Left ventricle myocardium inferior (tissue), 1 donor: ENCODE measurements at places on chromosomes 16 and 17. TPM values are rescaled to one million over a fixed set of nuclear protein-coding genes. Genes with fewer than 3 reads are reported as not detected.

- no peak for DNase-seq
These were observed 27.3 kb upstream of the STH start for GRCh38 chr17:45971698-45972141.

DNA sequence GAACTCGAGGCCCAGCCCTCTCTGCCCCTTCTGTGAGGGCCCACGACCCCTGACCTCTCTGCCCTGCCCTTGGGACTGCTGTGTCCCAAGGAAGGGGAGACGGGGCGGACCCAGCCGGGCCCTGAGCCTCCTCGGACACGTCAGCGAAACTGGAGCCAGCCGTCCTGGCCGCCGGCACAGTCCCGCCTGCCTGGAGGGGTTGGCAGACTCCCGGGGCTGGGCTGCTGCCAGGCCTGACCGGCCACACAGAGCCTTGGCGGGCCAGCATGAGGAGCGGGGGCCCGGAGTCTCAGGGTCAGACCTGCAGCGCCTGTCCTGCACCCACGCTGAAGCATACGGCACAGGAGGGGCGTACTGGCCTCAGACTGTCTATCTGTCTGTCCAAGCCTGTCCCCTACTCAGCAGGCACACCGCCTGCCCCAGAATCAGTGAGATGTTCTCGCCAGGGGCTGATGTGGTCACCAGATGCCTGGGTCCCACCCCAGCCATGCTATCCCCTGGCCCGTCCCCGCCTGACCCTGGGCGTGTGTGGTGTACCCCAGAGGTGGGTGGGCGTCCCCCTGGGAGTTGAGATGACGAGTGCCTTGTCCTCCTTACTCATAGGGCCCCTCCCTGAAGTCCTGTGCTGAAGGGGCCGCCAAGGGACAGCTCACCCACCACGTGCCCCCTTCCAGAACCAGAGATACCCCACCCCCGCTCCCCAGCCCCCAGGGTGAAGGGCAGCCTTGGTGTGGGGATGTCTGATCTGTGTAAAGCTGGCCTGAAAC lies 4.7 kb downstream of the VASN start:
- DNase-seq, result peak; percentile 91

DNA sequence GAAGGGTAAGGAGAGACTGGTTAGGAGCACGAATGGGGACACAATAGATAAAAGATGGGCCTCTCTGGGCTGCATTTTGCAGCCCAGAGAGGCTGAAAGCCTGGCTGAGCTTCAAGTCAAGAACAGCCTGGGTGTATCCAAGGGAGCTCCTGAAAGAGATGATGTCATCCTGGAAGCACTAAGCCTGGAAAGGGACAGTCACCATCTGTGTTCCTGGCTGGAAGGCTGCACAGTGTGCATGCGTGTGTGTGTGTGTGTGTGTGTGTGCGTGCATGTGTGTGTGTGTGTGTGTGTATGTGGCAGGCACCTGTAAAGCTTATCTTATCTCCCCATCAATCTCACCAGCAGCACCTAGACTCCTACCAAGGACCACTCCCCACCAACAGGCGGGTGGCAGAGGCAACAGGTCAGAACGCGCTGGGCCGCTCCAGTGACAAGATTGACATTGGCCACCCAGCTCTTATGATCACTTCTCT lies 44.1 kb downstream of the COG7 start:
- peak; percentile 49 for DNase-seq

DNA sequence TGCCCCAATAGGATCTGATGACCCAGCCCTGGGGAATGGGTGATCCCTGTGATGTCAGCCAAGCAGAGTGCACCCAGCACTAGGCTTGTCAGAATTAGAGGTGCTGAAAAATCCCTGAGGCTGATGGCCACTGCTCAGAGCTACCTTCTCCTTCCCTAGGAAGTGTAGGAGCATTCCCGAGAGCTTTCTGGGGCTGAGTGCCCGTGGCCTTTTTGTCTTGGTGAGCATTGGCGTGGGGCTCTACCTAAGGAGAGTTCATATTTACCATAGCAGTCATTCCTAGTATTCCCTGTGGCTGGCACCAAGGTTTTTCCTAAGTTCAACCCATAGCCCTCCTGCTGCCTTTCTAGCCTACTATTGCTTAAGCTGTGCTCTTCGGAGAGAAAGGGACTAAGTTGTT lies 22.6 kb upstream of the ARHGAP23 start:
- no peak for DNase-seq

- DNase-seq, result no peak
These were observed 55.7 kb upstream of the HAS3 start for GRCh38 chr16:69049603-69050375.

DNA sequence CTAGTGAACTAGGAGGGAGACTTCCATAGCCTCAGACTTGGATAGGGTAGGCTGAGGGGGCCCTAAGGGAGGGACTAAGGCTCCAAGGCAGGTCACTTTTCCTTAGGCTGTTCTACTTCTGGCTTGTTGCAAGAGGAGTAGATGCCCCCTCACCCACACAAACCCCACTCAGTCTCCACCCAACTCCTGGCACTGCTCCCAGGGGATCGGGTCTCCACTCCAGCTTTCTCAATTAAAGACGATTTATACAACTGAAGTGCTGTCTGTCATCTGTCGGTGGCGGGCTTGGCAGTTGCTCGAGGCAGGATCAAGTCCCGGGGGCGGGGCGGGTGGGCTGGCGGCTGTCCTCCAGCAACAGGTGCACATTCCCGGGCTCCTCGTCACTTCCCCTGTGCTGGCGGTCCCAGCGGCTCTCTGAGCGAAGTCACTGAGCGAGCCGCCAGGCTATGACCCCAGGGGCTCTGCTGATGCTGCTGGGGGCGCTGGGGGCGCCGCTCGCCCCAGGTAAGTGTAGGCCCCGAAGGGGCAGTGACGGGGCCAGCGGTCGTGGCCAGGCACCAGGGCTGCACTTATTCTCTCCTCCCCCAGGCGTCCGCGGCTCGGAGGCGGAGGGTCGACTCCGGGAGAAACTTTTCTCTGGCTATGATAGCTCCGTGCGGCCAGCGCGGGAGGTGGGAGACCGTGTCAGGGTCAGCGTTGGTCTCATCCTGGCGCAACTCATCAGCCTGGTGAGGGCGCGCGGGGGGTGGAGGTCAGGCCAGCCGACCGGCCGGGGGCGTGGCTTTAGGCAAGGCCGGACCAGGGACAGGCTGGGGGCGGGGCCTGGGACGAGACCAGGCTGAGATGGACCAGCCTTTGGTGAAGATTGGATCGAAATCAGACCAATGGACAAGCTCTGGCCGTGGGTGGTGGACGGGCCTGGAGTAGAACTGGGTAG lies at the start of gene CHRNB1:
Gene CHRNB1, plus strand, starts transcription at position 380 of the 937 bp plus-strand sequence. Its CDS starts 67 bp downstream, at position 447.
- peak; percentile 88 for DNase-seq

DNA sequence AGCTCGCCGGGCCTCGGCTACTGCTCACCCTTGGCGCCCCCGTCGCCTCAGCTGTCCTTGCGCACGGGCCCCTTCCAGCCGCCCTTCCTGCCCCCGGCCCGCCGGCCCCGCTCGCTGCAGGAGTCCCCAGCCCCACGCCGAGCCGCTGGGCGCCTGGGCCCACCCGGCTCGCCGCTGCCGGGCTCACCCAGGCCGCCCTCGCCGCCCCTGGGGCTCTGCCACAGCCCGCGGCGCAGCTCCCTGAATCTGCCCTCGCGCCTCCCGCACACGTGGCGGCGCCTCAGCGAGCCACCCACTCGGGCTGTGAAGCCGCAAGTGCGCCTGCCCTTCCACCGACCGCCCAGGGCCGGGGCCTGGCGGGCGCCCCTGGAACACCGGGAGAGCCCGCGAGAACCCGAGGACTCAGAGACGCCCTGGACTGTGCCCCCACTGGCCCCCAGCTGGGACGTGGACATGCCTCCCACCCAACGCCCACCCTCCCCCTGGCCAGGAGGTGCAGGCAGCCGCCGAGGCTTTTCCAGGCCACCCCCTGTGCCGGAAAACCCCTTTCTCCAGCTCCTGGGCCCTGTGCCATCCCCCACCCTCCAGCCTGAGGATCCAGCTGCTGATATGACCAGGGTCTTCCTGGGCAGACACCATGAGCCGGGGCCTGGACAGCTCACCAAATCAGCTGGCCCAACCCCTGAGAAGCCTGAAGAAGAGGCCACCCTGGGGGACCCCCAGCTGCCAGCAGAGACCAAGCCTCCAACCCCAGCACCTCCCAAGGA lies 12.8 kb downstream of the MYO15A start:
- no peak for DNase-seq

GRCh38 chr16:56547120-56547948 lies 17.5 kb upstream of the MT4 start:
- DNase-seq, result no peak

DNA sequence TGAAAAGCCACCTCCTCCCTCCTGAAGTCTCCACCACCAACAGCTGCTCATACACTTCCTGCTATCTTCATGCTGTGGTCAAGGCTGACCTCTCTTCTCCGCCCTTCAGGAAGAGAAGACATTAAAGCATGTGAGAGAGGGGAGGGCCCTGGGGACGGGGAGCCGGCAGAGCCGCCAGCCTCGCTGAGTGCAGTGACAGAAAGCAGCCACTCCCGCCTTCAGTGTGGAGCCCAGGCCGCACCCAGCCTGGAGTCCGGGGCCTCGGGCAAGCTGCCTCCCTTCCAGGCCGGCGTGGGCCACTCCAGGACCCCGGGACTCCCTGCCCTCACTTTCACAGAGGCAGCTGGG lies 94.7 kb upstream of the TNRC6C start:
- peak; percentile 72 for DNase-seq

- no peak for DNase-seq
These were observed 54.0 kb downstream of the TBC1D16 start for GRCh38 chr17:79981661-79982101.

DNA sequence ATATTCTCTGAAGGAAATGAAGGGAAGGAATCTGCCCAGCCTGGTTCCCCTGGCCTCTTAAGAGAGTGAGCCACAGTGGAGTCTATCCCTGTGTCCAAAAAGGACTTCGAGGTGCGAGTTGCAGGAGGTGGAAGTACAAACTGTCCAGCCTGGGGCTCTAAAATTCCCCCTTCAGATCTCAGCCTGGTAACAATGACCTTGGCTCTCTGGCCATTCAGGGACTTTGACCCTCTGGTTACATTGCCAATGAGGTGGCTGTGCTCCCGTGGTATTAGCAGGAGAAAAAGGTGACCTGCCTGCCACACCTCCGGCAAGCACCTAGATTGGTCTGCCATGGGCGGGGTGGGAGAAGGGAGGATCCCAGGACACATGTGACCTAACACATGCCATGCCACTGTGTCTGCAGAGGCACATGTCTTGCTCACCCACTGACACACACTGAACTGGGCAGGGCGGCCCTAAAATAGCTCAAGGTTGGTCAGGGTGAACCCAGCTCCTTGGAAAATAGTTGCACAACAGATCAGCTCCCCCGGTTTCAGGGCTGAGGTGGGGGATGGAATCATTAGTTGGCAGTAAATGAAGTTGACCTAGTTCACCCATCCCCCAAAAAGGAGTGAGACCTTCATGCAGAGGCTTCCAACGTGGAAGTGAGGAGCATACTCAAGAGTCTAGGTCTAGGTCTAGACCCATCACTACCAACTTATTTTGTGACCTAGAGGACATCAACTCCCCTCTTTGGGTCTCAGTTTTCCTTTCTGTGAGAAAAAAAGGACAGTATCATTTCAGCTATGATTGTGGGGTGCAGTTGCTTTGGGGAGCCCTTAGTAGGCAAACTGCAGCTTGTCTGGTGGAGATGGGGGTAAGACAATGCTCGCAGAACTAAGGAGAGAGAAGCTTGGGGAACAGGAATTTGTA lies 2.2 kb downstream of the NR1D1 start:
- peak; percentile 72 for DNase-seq

DNA sequence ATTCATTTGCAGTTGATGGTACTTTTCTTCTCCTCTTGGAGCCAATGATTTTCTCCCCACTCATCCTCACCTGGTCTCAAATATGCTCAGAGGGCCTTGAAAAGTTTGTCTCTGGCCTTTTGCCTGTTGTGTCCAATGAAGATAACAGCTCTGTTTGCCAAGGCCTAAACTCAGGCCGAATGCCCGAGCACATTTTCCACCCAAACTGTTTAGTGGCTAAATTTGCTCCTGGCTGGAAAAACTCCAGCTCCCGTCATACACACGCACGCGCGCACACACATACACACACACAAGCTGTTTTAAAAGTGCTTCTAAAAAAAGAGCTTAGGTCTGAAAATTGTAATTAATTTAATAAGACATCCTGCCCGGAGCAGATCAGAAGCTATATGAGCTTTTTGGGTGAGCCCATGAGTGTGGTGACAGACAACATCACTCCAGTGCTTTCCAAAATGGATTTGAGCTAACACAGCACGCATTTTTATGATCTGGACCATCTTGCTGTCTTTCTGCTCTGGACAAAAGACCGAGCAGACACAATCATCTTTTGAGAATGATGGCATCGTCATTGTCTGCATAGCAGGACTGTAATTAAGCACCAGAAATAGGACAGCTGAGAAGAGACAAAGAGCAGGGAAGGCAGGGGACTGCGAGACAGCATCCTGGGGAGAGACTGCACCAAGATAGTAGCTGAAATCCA lies 48.9 kb downstream of the IRX6 start:
- DNase-seq, result peak; percentile 29

DNA sequence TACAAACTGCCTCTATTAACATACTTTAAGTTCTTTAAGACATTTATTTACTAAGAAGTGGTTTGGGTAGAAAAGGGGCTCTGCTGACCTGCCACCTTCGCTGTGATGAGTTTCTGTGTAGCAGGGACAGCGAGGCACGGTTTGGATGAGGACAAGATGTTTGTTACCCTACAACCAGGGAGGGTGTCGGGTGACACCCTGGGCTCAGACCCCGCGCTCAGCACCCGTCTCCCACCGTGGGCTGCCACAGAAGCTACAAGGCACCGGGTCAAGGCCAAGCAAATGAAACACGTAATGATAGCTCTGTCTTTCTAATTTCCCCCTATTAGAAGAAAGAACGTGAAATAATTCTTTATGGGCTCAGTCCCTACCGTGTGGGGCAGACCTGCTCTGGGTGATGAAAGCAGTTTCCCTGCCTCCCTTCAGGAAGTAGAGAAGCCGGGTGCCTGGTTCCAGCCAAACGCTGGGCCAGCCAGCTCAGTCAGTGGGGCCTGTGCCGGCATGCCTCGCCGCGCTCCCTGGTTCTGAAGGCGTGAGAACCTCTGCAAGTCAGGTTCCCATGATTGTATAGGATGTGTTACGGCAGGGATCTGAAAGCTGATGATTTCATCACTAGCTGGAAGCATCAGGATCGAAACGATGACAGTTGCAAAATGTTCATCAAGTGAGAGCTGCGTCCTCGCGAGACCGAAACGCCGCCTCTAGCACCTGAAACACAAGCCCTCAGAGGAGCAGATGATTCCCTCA lies 3.9 kb downstream of the ZNF750 start:
- no peak for DNase-seq

DNA sequence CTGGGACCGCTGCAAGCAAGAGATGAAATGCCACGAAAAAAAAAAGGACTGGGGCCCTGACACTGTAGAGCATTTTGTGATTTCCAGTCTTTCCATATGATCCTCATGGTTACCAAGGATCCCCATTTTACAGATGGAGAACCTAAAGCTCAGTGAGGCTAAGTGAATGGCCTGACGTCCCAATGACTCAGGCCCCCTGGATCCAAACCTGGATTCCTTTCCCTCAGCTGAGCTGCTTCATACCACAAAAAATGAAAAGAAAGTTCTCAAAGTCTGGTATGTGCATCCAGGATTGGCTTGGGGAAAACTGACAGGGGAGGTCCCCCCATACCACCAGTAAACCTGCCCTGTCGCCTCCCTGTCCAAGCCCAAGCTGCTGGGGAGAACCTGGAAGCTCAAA lies 80.5 kb downstream of the TEX14 start:
- no peak for DNase-seq

The TCAP gene
- 5,825 TPM for total RNA-seq

The KCNJ12 gene
- total RNA-seq, result 12.3 TPM

The CYGB gene
- total RNA-seq, result 24.1 TPM

The DPEP1 gene
- total RNA-seq, result not detected

The SPNS2 gene
- total RNA-seq, result 11.2 TPM

The PPP1R27 gene
- 0.25 TPM for total RNA-seq

The MRM1 gene
- 8.7 TPM for total RNA-seq

The ODF4 gene
- total RNA-seq, result not detected
